ENCODE measurements at places on chromosomes 12 and 14.
A peak's percentile ranks its signal among the peaks of the same experiment; 100 is the strongest.

GRCh38 chr12:95326445-95326844 is 108.8 kb downstream of the VEZT start:
- no peak for DNase-seq

- no peak for DNase-seq
Measured at GRCh38 chr12:87929346-87929745, 99.9 kb downstream of the C12orf50 start.

- peak; percentile 48 for DNase-seq
Measured at GRCh38 chr12:7130701-7131501, 730 bp downstream of the CLSTN3 start.

- no peak for DNase-seq
Measured at GRCh38 chr12:108589028-108589839, 8.7 kb downstream of the TMEM119 start.

DNA sequence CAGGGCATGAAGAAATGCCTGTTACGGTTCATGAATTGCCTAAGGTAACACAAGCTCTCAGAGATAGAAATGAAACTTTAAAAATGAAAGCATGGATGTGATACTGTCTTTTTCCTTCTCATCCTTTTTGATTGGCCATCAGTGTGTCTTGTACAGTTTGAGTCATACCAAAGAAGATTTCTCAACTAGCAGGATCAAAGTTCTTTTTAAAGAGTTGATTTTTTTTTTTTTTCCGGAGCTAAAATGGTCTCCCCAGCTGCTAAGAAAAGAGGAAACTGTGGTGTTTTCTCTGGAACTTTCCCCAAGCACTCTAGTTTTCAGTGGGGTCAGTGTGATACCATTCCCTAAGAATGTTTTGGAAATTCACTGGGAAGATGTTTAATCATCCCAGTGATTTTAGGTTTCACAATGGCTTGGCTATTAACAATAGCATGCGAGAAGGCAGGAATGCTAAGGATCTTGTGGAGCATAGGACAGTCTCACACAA is 105.0 kb downstream of the ETNK1 start:
- no peak for DNase-seq

DNA sequence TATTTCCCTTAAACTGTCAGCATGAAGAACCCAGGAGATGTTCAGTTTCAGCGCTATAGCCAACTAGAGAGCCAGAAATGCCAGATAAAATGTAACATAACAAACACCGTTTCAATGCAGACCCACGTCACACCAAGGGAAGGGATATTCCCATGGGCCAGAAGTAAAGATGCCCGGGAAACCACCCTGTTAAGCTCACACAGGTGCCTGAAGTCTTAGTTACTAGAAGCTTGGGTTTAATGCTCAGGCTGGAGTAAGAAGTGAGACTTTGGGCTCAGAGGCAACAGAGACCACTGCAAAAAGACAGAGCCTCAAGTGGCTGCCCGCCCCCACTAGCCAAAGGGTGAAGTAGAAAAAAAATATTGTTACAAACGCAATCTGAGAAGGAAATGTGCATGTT is 52.3 kb downstream of the SYNE3 start:
- DNase-seq, result no peak

DNA sequence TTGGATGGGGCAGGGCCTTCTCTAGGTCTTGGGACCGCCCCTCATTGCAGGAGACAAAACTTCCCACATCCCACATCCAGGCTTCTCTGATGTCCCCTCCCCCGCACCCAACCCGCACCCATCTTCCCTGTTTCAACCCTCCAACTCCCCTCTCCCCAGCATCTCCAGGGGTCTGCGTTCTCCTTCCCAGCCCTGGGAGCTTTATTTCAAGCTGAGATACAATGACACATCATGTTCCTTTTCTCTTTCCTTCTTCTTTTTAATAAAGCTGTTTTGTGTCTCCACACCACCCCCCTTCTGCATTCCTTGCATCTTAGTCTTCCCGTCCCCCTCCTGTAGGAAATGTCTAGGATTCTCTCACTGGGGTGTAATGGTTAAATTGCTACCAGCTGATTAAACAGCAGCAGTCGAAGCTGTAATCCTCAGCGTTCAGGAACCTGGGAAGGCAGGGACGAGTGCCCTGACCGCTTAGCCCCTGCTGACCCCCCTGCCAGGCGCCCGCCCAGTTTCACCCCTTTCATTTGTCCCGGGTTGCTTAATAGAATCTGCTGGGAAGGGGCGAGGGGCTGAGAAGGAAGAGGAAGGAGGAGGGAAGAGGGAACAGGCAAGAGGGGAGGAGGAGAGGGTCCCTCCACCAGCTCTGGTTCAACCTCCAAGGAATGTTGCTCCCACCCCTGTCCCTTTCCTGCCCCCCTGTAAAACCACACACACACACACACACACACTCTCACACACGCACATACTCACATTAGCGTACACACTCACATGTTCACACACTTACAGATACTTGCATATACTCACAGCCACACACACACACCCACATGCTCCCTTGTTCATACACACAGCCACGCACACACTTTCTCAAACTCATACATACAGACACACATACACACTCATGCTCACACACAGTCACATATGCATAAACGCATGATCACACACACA is 104.5 kb upstream of the MED13L start:
- DNase-seq, result no peak

- DNase-seq, result peak; percentile 79
Measured at GRCh38 chr14:21024585-21025370, at the start of gene NDRG2. NDRG2 (minus strand) TSS chr14:21025061; CDS start chr14:21023315, 1,746 bp downstream.

DNA sequence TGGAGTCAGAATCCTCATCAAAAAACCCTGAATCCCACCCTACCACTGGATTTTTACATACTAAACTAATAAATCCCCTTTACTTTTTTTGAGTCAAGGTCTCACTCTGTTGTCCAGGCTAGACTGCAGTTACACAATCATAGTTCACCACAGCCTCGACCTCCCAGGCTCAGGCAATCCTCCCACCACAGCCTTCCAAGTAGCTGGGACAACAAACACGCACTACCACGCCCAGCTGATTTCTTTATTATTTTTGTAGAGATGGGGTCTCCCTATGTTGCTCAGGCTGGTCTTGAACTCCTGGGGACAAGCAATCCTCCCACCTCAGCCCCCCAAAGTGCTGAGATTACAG is 24.3 kb downstream of the SPTSSA start:
- DNase-seq, result no peak

DNA sequence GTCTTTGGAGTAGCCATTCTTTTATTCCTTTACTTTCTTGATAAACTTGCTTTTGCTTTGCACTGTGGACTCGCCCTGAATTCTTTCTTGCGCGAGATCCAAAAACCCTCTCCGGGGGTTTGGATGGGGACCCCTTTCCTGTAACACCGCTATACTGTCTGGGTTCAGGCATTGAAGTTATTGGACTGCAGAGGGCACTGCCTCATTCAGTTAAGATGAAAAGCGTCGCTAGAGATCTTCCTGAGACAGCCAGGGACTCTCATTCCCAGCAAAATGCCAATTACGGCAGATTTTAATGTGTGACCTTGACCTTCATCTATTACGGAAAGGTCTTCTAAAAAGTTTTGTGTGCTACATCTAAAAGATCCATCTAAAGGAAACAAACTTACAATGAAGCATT is 17.3 kb upstream of the RIMKLB start:
- DNase-seq, result no peak

GRCh38 chr12:2722806-2723205 is 72.0 kb upstream of the FKBP4 start:
- DNase-seq, result no peak

- DNase-seq, result no peak
Measured at GRCh38 chr12:101767537-101767936, 28.3 kb upstream of the SYCP3 start.

GRCh38 chr12:117967512-117967911 is 1.3 kb downstream of the KSR2 start:
- no peak for DNase-seq

DNA sequence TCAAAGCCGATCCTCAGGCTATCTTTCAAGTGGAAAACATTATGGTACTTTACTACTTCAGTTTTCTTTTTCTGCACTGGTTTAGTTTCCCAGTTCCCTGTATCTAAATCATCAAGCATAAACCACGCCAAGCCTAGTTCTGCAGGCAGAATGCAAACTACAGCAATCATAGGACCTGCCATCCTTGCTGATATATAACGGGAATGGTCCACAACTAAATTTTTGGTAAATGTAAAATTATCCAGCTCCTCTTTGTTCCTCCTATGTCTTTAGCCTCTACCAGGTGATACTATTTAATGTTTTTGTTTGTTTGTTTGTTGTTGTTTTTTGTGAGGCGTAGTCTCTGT is 19.3 kb upstream of the PALS1 start:
- DNase-seq, result no peak

DNA sequence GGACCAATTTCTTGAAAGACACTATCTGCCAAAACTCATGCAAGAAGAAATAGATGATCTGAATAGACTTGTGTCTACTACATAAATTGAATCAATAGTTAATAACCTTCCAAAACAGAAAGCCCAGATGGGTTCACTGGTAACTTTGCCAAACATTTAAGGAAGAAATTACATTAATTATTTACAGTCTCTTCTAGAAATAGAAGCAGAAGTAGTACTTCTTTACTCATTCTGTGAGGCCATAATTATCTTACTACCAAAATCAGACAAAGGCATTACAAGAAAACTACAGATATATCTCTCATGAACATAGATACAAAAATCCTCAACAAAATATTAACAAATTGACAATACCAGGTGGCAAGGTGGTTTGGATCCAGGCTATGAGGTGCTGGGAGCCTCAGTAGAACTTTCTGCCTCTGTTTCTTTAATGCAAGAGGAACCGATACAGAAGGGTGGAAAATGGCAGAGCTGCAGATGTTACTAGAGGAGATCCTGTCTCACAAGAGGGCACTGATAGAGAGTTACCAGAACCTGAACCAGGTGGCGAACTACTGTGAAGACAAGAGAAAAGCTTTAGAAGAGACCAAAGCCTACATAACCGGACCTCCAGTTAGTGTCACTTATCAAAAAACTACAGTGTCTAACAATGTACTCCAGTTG is 33.7 kb upstream of the KTN1 start:
- DNase-seq, result no peak

All from CD4-positive, alpha-beta T cell treated with Interferon gamma for 1 hour (primary cell).